A172 (cell line): ENCODE measurements at places on chromosomes 2 and 18. TPM values are rescaled to one million over a fixed set of nuclear protein-coding genes. Genes with fewer than 3 reads are reported as not detected.

DNA sequence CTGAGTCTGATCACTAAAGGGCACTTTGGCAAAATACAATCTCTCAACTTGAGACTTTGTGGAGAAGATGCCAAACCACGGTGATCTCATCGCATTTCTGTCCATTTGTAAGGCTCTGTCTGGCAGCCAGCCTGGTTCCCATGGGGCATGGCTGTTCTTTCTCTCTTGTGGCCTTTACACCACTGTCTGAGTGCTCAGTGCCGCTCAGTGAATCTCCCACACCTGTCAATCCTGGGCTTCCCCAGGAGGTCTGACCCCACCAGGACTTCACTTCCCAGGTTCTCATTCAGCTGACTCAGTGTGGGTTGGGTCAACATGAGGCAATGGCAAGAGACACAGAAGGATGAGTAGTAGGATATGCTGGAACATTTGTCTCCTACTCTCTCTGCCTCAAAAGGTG is 96.8 kb upstream of the TRIB2 start:
- peak; percentile 79 for DNase-seq

DNA sequence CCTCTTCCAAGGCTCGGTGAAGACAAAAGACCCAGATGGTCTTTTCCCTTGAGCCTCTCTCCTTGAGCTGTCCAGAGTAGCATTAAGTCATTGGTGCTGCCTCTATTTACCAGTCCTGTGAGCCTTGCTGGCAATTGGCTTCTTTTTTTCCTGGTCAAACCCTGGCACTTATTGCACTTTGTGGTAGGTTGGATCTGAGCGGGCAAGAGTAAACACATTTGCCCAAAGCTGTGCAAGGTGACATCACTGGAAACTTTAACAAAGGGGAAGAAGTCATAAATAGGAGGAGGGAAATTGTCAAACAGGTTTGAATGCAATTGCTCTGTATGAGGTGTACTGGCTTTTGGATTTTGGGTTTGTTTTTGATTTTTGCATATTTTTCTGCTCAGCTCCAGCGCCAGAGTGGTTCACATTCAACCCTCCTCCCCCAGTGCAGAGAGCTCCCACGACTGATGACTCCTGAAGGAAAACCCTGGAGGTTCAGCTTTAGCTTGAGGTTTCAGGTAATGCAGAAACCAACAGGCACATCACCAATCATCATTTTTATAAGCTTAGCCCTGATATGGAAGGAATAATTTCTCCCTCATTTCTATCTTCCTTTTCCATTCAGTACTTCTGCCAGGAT is 8.3 kb downstream of the KCNE4 start:
- DNase-seq = no peak

- DNase-seq = peak; percentile 38
These were observed 105.9 kb downstream of the PXDN start for GRCh38 chr2:1638281-1638860.

The INPP5D gene
- total RNA-seq = 0.84 and 0.86 TPM in 2 replicates

The TGFA gene
- 0.31 and 1.0 TPM in 2 replicates for total RNA-seq

The CNDP1 gene
- total RNA-seq = not detected in 2 replicates
